AG10803 (cell line): ENCODE measurements at places on chromosomes 2 and 18.
A peak's percentile ranks its signal among the peaks of the same experiment; 100 is the strongest.

- no peak for DNase-seq
Observed at GRCh38 chr2:42267530-42267929, 93.5 kb downstream of the COX7A2L start.

DNA sequence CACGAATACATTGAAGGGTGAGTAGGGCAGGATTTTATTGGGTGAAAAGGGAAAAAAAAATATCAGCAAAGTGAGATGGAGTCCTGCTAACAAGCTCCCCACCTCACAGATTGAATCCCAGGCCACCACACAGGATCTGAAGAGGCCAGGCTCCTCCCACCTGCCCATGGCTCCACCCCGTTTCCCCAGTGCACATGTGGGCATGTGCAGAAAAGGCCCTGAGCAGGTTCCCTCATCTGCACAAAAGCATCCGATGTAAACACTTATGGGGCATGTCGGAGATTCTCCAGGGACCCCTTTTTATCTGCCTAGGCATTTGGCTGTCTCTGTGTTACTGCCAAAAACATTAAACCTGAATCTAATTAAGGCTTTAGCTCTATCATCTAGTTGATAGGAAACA is 35.2 kb downstream of the SKA1 start:
- no peak for DNase-seq

DNA sequence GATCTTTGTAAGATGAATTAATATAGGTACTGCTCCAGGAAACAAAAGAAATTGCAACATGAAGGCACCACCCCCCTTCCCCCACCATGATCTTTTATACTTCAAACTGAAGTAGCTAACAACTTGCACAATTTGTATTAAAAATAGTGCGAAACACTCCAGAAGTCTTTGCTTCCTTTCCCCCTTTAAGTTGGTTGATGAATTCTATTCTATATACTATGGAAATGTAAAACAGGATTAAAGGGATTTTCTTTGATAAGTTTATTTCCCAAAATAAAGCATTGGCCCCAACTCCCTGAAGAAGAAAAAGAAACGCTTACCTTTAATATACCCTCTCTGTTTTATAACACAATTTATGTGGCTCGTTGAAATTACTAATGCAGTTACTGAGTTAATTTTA is 227.1 kb downstream of the ARHGAP15 start:
- no peak for DNase-seq

- DNase-seq: no peak
Observed at GRCh38 chr18:79931475-79931874, 20.0 kb downstream of the SLC66A2 start.

GRCh38 chr2:85397925-85398331 is 12.2 kb downstream of the CAPG start:
- no peak for DNase-seq

DNA sequence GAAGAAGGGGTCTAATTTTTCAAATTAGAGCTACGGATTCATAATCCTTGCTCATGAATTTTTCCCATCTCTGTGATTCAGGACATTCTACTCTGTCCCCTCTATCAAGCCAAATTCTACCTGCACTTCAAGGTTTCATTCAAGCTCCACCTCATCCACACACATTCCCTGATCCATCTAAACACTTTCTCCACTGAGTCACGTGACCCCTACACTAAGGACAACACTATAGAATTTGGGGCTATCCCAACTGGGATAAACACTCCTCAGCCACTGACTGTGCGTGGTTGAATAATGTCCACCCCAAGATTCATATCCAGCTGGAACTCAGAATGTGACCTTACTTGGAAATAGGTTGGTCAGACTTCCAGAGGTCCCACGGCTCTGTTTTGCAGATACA is 159.9 kb upstream of the ACVR2A start:
- no peak for DNase-seq

- no peak for DNase-seq
Observed at GRCh38 chr2:233799716-233800115, 21.6 kb downstream of the MROH2A start.

- DNase-seq: no peak
Observed at GRCh38 chr2:27501042-27501441, 4.4 kb downstream of the GCKR start.

- DNase-seq: peak; percentile 64
Observed at GRCh38 chr18:13611142-13611600, 115.2 kb downstream of the FAM210A start.

DNA sequence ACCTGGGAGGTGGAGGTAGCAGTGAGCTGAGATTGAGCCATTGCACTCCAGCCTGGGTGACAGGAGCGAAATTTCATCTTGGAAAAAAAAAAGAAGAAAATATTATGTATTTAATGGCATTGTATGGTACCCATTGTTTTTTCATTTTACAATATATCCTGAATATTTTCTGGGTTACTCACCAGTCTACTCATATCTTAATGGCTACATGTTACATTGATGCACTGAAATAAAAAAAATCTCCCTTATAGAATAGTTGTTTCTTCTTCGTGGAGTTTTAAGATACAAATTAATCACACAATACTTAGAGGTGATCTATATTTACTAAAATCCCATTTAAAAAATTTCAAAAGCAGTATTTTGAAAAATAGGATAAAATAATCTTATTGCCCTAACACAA is 66.3 kb upstream of the XPO1 start:
- DNase-seq: no peak

- no peak for DNase-seq
Observed at GRCh38 chr18:21634588-21635199, 22.6 kb downstream of the SNRPD1 start.

- no peak for DNase-seq
Observed at GRCh38 chr18:74233933-74234325, 57.8 kb downstream of the CYB5A start.

GRCh38 chr2:152483276-152484063 is 148.5 kb downstream of the FMNL2 start:
- DNase-seq: peak; percentile 75

DNA sequence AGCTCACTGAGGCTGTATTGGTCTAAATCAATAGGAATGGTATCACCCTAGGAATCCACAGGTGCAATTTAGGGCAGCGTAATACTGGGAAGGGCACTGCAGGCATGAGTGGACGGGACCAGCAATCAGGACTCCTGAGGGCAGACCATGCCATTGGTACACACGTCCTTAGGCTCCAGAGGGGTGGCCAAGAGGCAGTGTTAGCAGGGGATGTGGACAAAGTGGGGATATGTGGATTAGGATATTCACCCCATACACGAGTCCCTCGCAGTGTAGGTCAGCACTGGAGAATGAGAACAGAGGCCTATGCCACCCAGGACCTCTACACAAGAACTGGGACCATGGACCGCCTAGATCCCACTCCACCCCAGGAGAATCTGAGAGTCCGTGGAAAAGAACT is 389.8 kb downstream of the BCL11A start:
- DNase-seq: no peak

DNA sequence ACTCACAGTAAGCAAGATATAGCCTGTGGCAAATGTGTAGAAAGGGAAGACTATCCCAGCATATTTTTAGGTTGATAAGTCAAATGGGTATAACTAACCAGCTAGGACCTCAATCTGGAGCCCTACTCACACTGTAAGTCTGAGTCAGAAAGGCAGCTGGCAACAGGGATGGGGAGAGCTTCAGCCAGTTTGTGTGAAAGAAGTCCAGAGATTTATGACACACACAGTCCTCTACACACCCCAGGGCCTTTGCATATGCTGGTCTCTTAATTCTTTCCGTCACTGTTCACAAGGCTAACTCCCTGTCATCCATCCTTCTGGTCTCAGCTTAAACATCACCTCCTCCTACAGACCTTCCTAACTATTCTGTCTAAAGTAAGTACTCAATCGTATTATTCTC is 5.9 kb upstream of the TCF4 start:
- no peak for DNase-seq

DNA sequence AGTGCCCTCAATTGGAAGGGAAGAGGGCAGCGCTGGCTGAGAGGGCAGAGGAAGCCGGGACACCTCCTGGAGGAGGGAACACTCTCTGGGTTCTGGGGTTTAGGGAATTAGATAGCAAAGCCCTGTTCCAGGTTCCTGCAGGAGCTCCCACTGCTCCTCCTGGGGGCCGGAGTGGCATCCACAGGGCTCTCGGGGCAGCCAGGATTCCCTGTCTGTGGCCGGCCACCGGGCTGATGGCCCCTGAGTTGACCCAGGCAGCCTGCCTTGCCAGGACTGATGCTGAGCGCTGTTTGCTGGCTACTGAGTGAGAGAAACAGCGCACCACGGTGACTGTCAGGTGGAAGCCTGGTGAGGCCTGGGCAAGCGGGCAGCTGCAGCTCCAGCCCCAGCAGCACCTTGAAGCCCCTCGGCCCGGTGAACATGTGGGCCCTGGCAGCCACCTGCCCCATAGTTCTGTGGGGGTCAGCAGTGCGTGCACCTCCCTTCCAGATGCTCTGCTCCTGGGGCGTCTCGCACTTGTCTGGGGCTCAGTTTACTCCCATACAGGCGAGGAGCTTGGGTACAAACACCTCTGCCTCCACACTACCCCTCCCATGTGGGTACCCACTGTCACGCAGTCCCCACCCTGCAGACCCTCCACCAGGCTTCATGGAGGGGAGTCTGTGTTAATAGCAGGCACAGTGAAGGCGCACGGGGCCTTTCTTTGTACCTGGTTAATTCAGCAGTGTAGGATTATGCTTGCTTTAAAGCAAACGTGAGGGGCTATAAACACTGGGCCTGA is 7.7 kb upstream of the ALLC start:
- DNase-seq: no peak

- DNase-seq: no peak
Observed at GRCh38 chr2:72954376-72955227, 37.3 kb downstream of the EMX1 start.

DNA sequence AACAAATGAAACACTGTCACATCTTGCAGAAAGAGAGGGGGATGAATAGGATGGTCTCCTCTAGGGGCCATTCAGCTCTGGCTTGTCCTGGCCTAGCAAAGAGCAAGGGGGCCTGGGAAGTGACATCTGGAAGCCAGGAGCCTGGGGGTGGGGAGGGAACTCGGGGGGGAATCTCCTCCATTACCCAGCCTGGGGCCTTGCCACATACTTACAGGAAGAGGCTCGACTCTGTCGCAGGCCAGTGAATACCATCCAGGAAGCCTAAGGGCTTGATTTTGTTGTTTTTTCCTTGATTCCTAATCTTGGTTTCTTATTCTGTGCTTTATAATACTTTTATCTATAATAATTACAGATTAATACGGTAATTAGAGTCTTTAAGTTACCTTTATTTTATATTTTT is 797.5 kb upstream of the ID2 start:
- no peak for DNase-seq

DNA sequence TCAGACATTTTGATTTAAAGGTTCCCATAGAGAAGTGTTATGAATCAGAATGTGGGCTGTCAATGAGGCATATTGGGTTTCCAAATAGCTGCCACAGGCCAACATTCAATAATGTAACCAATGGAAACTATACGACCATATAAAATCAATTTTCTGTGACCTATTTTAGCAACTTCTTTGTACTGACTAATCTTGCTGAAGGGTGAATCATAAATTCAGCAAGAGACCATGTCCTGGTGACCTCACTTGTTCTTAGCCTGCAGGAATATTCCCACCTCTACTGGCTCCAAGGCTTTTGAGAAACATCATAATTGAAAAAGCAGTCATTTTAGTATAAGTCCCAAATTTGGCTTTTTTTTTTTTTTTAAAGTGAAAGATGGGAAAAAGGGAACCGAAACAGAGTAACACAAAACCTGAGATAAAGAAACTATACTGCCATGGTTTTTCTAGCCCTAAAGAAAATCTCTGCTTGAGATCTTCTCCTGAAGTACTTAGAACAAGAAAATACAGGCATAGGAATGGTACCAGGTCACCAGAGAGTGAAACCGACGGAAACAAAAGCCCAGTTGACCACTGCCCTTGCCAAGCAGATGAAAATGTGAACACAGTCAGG is 32.1 kb downstream of the PLEKHM3 start:
- DNase-seq: peak; percentile 50

GRCh38 chr18:1585881-1586488 is 681.3 kb downstream of the ADCYAP1 start:
- peak; percentile 25 for DNase-seq

DNA sequence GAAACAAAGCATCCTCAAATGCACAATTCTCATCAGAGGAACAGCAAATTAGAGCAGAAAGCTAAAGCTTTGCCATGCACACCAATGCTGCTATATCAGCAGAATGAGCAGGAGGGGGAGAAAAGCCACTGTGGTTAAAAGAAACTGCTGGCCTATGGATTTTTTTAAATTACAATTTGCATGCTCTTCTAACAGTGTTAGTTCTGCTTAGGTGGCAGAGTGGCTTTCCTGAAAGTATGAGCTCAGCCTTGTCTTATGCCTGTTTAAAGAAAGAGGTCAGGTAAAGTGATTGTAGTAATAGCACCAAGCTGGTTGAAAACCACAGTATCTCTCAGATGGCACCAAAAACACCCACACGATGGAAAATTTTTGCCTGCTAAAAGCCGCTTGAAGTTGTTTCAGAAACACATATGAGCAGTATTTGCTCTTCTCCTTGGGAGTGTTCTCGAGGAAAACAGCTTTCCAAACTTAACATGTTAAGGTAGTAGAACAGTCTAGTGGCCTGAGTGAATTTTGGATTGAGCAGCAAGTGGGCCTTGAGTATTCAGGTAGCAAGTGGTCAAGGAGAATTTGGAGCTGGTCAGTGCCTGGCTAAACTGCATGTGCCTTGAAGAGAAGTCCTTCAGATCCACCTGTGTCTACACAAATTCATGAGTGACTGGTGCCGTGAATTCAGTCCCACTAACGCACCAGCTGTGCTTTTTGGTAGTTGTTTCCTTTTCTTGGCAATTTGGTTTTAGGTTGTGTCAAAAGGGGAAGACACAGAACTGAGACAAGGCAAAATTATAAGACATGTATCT is 19.6 kb upstream of the NDUFV2 start:
- no peak for DNase-seq

GRCh38 chr2:164145093-164145987 is 409.5 kb upstream of the FIGN start:
- peak; percentile 18 for DNase-seq

DNA sequence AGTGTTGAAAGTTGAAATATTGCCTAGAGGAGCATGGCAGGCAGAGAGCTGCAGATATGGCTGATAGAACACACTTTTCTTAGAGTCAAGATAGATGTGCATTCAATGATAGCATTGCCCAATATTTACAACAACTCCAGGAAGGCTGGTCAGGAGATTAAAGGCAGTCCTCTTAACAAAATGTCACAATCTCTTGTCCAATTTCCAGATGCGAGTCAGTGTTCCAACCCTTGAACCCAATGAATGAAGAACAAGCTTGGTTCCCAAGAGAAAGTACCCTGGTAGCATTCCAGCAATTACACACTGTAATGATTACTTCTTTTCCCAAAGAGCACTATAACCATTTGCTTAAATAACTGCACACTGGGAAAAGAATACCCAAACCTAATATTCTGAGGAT is 839.4 kb upstream of the VRK2 start:
- no peak for DNase-seq

DNA sequence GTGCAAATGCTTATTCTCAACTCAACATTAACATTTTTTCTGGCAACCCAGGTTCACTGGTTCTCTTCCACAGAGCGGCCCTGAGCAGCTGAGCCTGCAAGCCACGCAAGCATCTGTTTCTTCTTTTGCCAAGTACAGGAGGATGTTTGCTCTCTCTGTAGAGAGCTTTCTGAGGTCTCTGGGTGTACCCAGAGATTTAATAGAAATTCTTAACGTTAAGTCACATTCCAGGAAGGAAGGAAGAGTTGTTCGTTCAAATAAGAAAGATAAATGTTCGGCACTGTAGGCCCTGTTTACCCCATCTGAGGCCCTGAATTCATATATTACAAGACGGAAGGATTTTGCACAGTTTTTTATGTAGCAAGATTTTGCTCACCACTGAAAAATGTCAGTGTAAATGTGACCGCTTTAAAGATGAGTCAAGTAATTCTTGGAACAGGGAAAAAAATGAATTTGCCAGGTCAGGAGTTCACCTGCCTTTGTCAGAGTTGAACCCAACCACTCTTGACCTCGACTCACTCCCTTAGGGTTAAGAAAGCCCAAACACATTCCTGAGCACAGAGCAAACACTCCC is 30.1 kb downstream of the KCTD18 start:
- DNase-seq: peak; percentile 79
